ENCODE measurements at places on chromosomes 16 and 17.

GRCh38 chr16:29307598-29308507, 98.7 kb downstream of the NPIPB11 start:
- DNase-seq = no peak

GRCh38 chr17:81488276-81488860, 24.2 kb downstream of the ACTG1 start:
- DNase-seq = no peak

DNA sequence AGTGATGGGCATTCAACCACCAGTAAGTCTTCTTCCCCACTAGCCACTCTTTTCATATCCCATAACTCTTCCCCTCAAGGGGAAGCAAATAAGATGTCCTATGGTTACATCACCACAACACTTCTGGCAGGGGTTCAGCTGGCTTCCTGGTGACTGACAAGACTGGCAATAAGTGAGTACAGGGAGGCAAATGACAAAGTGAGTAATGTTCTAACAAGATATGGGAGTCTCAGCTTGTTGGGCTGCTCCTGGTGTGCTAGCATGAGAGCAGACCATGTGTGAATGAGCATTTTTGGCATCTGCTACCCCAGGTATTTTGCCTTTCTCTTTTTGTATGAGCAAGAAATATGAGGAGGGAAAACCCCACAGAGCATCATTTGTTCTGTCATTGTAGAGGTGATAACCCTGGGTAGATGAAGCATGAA, 9.9 kb downstream of the TMIGD1 start:
- no peak for DNase-seq

DNA sequence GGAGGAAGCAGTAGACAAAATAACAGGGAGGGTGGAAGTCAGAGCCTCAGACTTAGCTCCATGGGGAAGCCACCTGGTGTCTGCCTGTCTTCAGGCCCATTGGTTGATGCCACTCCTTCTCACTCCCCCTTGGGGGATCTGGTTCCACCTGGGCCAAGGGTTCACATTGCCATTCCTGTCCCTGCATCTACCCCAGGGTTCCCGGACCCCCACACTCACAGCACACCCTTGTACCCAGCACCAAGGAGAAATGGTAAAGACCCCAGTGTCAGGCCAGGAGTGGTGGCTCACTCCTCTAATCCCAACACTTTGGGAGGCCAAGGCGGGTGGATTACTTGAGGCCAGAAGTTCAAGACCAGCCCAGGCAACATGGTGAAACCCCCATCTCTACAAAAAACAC, 1.0 kb upstream of the CA7 start:
- no peak for DNase-seq

DNA sequence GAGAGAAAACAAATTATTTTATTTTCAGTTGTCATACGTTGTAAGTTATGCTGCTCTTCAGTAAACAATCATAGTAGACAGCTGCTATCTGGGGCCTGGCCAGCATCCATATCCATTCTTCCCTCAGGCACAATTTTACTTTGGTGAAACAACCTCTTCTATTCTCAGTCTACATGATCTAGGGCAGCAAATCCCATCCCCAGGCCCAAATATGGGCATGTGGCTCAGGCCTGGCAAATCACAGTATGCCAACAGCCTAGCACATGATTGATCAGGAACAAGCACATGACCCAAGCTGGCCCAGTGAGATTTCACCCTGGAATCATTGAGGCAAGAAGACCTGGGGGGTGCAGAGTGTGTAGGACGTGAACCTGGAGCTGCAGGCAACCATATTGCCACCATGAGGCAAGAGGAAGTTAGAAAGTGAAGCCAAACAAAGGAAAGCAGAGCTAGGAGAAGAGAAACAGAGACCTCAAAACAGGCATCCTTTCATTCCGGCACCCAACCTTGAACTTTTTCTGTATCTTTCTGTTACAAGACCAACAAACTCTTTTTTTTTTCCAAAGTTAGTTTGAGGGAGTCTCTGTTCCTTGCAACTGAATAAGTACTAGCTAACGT, 10.3 kb upstream of the ABCC12 start:
- DNase-seq = no peak

GRCh38 chr17:34485999-34486398, 93.4 kb upstream of the TMEM132E start:
- DNase-seq = no peak

DNA sequence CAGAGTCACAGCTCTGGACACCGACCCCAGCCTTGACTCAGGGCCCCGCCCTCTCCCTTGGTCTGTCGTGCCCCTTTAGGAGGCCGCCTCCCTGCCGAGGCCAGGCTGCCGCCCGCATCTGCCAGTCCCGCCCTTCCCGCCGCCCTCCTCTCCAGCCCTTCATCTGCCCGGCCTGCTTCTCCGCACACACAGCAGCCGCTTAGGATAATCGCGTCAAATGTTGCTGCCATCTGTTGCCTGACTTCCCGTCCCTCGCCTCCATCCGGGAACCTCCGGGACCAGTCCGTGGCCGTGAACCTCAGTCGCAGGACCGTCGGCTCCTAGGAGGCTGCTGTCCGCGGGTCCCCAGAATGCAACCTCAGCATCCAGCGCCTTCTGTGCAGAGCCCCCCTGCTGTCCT, 11.9 kb downstream of the GSE1 start:
- DNase-seq = no peak

- no peak for DNase-seq
These were observed 57.2 kb downstream of the NUP88 start for GRCh38 chr17:5362162-5362811.

- no peak for DNase-seq
These were observed 186.3 kb upstream of the XYLT1 start for GRCh38 chr16:17657045-17657444.

DNA sequence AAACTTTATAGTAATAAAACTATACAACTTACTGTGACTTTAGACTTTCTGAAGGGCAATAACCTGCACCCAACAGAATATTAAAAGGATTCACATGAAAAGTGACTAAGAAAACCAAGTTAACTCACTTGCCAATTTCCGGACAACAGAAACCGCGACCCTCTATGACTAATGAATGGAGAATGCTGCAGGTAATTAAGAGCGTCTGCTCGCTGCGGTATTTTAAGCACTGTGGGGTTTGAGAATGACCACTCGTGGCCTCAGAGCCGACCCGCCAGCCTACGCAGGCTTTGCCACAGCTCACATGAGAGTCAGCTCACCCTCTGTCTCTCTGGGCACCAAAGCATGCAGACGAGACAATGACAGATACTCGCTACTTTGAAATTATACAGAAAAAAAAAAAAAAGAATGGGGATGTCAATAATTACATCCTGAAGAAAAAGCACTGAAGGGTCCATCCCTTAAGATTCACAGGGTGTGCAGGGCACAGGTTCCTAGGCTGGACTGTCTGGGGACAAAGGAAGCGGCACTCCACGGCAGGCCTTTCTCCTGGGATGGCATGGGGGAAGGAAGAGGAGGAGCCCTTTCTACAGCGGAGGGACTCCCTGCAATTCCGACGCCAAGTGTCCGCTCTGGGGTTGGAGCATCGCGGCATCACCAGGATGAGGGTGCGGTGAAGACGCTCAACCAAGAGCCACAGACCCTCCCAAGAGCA, 35.0 kb downstream of the ZCCHC14 start:
- no peak for DNase-seq

GRCh38 chr17:8155996-8156245, 3.7 kb upstream of the PER1 start:
- no peak for DNase-seq

DNA sequence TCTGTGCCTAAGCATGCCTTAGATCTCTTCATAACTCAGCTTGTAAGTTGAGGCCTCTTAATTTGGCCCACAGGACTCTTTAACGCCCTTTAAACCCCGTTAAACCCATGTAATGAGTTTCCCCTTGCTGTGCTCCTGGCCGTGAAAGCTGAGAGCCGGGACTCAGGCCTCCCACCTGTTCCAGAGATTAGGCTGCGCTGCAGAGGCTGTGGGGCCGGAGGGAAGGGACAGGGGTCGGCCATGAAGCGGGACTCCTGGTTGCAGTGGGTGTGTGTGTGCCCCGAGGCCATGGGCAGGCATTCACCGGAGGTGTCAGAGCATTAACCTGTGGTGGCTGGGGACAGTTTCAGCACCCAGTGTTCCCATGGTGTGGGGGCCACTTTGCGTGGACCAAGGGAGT, 150.8 kb upstream of the IRX3 start:
- DNase-seq = no peak

DNA sequence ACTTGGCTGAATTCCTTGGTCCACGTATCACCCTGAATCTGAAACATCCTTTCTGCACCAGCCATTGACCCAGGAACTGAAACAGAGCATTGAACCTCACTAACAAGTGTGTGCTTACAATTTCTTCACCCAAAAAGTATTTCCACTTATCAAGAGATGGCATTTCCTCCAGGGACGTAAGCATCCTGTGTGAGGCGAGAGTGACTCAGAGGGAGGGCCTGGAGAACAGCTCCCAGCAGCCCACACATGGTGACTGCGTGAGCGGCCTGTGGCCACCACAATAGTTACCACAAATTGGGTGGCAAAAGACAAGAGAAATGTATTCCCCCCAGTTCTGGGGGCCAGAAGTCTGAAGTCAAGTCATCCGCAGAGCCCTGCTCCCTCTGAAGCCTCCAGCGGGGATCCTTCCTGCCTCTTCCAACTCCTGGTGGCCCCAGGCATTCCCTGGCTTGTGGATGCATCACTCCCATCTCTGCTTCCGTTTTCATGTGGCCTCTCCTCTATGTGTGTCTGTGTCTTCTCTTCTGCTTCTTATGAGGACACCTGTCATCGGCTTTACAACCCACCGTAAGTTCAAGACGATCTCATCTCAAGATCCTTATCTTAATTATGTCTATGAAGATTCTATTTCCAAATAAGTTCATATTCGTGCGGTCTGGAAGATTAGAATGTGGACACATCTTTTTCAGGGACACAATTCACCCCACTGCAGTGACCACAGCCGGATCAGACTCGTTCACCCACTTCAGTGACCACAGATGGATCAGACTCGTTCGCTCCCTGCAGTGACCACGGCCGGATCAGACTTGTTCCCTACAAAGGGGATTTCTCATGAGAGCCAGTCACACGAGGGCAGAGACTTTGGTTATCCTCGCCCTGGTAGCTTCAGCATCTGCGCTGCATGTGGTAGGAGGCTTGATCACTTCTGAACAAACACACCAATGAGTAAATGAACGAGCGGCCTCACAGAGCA, 122.6 kb upstream of the FOXF1 start:
- no peak for DNase-seq

GRCh38 chr16:4984174-4984990, 26.3 kb downstream of the SEC14L5 start:
- no peak for DNase-seq

- DNase-seq = no peak
These were observed 17.0 kb downstream of the PRCD start for GRCh38 chr17:76556765-76557367.

DNA sequence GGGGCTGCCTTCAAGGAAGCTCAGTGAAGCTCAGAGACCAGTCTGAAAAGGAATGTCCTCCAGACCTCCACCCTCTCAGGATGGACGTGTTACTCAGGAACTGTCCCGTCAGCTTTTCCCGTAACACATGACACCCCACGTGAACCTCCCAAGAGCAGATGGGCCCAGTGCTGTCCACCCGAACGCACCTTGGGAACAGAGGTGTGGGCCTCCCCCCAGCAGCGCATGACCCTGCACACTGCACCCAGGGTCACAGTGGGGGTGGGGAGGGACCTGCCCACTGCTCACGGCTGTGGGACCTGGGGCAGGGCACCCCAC, 21.9 kb downstream of the SLC7A5 start:
- no peak for DNase-seq
